ENCODE measurements at places on chromosomes 2 and 18.

GRCh38 chr2:122098306-122098705 is 342.9 kb downstream of the TSN start:
- DNase-seq = no peak

DNA sequence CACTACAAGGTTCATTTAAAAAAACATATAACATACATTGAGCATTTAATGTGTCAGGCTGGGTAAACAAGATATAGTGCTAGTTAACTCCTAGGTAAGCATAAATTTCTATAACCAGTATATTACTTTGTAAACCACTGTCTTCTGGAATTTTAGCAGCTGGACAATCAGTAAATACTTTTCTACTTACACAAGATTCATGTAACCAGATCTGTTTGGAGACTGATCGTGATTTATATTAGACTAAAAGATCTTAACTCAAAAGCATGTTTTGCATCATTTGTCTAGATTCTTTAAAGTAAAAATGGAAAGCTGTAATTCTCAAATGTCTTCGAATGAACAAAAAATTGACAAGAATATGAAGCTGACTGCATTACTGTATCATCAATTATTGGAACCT is 941 bp upstream of the SGO2 start:
- no peak for DNase-seq

DNA sequence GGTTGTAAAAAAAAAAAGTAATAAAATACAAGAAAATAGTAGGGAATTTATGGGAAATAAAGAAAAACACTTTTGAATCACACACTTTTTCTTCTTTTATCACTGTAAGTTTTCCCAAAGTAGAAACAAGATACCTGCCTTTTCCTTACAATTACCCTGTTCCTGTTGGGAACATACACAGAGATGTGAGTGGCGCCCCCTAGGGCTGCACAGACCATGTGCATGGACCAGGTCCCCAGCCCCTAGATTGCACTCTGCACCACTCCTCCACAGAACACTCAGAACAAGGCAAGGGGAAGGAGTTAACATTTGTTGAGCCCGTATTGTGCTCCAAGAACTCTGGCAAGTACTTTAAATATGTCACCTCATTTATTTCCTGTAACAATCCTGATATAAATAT is 118.7 kb upstream of the NRP2 start:
- DNase-seq = no peak

GRCh38 chr2:204850581-204850980 is 305.3 kb downstream of the PARD3B start:
- no peak for DNase-seq

DNA sequence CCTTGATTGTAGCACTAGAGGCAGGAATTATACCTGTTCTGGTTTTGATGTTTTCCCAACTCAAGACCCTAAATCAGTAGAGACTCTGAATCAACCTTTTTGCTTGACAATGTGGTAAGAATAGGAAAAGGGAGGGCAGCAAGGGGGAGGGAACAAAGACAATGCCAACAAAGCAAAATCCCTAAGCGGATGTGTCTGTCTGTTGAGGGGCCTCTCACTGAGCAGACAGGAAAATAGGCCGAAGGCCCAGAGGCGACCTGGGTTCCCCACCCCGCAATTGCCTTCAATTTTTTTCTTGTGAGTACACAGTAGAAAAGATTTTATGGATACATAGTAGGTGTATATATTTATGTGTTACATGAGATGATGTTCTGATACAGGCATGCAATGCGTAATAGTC is 75.6 kb downstream of the MAP4K4 start:
- DNase-seq = no peak

- DNase-seq = no peak
Observed at GRCh38 chr2:126655051-126655450, 907 bp upstream of the GYPC start.

DNA sequence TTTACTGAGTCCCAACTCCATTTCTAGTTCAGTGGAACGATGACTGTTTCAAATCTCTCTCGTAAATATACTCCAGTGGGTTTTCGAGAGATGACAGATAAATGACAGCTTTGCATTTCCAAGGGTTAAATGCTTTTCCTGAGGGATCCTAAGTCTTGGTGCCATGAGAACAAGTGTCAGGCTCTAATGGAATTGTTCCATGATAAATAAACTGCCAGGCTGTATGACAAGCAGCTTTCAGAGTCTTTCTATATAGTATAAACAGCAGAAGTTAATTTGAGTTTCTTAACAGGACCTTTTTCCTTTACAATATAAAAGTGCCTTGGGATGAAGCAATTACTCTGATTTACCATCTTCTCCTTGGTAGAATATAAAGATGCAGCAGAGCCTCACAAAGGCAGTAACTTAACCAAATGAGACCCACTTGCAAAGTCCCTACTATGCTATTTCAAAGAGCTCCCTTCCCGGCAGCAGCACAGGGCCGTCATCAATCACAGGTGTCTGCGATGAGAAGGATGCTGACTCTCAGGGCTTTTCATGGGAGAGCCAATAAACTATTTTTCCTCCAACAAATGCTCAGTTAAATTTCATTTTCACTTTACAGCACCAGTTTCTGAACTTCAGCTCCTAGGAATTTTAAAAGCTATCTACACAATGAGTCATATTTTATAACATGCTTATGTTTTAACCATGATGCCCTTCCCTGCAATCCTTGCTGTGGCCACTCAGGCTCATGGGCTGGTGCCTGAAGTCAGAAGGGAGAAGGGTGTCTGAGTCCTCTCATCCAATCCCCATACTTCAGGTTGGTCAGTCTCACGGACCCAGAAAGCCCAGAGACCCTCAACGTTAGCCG is 123.8 kb downstream of the AFF3 start:
- DNase-seq = no peak

DNA sequence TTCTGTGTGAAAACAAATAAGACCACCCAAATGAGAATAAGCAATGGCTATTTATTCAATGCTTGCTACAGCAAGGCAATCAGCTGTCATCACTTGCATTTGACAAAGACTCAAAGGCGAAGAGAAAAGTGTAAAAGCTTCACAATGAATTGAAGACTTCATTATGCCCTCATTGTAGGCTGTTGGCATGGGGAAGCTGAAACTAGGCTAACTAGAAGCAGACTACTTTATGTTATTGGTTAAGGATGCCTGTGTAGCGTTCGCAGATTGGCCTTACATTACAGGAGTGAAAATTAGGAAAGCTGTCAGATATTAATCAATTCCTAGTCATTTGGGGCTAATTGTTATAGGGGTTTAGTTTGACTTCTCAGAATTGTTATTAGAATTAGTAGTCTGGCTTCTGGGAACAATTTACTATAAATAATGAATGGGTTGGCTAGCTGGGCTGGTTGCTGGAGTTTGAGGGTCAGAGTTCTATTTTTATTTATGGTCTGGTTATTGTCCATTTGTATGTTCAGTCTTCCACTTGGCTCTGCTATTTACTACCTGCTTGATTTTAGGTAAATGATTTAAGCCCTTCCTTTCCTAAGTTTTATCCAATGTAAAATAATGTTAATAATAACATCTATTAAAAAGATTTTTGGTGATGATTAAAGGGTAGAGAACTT is 437.2 kb upstream of the SYT4 start:
- no peak for DNase-seq

- no peak for DNase-seq
Observed at GRCh38 chr2:149156971-149157740, 118.7 kb downstream of the LYPD6B start.

GRCh38 chr18:43936176-43936575 is 658.9 kb upstream of the SYT4 start:
- DNase-seq = no peak

DNA sequence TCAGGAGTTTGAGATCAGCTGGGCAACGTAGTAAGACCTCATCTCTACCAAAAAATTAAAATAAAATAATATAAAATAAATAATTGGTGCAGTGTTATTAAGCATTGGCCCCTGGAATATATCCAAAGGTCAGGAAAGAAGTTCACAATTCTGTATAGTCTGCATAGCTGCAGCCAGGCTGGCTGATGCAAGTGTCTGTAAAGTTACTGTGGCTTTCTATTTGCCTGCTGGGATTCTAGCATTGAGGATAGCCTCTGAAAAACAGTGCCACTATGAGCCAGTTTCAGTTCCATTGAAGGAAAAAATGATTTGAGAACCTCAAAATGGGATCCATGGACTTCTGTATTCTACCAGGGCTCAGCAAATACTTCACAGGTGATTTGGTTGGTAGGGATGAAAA is 208.6 kb downstream of the PARD3B start:
- DNase-seq = no peak

DNA sequence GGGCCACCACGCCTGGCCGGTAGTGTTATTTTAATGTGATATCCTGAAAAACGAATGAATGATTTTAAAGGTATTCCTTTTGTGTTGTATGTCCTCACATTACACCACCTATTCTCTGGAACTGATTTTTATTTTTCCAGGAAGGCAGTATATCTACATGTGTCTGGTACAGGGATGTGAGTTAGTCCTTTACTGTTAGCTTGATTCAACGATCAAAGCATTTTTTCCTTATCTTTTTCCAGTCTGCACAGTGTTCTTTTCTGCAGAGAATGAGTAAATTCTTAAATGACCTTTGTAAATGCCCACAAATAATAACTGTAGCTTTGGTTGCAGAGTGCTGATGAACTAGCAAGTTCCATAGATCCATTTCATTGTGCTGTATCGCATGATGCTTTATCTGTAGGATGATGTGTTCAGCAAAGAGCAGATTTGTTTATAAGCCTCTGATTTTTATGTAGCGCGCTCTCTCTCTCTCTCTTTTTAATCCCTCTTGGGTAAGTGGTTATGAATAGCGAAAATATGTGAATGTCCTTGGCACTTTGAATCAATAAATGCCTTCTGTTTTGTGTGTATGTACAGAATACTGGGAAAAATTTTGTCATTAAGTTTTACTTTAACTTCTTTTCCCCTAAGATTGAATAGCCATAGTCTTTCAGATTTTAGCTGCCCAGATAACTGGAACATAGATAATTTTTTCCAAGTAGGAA is 82.5 kb upstream of the EML6 start:
- no peak for DNase-seq

DNA sequence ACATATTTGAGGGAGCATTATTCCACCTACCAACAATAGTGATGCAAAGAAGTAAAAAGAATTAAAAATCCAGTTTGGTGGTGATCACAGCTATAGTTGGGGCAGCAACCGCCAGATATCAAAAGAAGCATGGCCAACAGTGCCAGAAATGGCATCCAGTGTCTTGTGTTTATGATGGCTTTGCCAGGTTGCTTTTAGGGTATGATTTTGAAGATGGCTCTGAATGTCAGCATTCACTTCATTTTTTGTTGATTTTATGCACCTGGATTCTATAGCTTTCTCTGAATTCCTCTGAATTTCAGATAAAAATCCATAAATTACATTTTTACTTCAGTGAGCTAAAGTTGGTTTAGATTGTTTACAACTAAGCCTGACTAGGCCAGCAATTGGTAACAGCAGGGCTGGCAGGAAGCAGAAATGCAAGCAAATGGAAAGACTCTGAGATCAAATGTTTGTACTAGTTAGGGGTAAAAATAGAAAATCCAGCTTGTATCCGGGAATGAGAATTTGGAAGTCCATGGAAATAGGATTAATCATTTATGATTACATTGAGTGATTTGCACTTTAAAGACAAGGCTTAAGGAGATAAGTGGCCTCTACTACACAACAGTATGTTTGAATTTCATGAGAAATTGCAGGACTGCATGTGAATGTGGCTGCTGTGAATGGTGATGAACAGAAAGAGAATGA is 40.4 kb downstream of the COL3A1 start:
- DNase-seq = no peak

DNA sequence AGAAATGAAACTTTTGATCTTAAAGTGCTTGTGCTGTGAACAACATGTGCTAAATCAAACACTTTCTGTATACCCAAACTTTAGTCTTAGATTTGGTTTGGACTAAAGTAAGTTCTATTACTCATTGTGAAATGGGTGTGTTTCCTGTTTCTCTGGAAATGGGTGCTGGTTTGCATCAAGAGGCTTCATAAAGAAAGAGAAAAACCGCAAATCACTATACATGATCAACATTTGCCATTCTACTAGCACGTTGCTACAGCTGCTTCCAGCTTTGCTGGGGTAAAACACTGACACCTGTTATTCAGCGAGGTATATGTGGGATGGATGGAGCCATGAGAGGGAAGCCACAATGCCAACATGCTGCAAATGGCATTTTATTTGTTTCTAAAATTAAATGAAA is 547.0 kb upstream of the ACVR2A start:
- peak; percentile 27 for DNase-seq

GRCh38 chr2:26591619-26592505 is 49.3 kb downstream of the CIB4 start:
- no peak for DNase-seq

DNA sequence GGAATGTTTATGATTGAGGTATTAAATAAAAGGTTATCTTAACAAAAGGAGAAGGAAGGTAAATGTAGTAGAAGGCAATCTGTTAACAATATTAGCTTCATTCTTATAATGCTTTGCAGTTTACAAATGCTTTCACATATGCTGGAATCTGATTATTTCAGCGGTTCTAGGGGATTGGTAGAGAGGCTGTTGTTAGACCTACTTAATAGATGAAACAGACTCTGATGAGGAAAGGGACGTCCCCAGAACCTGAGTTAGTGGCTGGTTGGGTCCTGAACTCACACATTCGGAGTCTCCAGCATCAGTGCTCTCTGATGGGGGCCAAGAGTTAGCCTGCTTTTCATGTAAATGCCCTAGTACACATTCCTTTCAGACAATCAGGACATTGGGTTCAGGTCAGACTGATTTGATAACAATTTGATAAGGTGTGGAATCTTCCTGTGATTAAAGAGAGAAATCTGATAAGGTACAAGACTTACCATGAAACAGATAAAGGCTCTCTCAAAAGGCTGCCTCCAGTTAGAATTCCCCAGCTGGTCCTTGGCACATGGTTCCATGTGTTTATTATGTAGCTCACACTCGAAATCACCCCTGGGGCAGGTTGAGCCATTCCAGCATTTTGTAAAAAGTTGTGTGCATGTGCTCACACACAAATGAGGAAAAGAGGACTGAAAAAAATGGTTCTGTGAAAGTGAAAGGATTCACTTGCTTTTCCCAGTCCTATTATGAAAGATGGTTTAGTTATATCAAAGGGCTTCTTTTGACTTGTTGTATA is 103.1 kb downstream of the GPD2 start:
- DNase-seq = no peak

DNA sequence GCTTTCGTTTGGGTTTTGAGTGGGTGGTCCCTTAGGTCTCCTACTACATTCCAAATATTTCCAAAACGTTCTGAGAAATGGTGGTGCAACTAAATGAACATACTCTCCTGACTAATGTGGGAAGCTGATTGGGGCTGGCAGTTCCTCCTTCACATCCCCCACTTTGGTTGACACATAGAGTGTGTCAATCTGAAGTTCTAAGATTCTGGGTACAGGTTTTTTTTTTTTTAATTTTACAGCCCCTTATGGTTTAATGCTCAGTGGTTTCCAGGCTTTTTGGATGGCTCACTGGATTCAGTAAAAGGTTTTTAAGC is 58.4 kb upstream of the ITGB6 start:
- DNase-seq = no peak

Data from GM20000 (cell line).